ENCODE measurements at places on chromosomes 3 and 15.

DNA sequence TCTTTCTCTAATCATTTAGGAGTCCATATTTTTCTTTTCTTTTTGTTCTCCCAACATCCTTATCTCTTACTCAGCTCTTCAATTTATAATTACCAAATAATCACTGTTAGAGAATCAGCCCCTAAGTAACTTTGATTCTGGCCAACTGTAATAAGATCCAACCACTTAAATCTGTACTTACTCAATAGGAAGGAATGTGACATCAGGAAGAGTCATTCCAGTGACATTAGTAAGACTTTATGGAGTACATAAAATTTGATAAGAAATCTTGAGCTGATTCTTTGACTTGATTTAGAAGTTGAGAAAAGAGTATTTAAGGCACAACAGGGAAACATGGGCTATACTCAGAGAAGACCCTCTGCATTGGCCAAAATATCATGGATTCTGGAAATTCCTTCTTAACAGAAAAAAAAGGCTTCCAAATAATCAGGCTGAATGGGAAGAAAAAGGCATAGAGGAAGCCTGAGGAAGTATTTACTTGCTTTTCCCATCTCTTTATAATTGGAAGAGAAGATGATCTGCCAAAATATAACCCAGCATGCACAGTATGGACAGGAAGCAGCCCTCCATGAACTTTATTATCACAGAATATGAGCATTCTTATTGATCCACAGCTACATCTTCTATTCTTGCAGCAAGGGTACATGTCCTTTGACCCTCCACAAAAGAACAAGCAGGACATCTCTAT, 289.7 kb upstream of the TPRG1 start:
- no peaks in the 10 kb centered on the region for H3K27me3 ChIP-seq
- no peak overlapping the region for H3K27ac ChIP-seq
- DNase-seq, result no peak
- H3K36me3 ChIP-seq, result no peaks in the 10 kb centered on the region
- no peaks in the 10 kb centered on the region for H3K4me1 ChIP-seq

- H3K4me3 ChIP-seq, result no peak overlapping the region
- DNase-seq, result no peak
- no peaks in the 10 kb centered on the region for H3K36me3 ChIP-seq
Measured at GRCh38 chr3:39548282-39548681, 80.8 kb downstream of the MOBP start.

DNA sequence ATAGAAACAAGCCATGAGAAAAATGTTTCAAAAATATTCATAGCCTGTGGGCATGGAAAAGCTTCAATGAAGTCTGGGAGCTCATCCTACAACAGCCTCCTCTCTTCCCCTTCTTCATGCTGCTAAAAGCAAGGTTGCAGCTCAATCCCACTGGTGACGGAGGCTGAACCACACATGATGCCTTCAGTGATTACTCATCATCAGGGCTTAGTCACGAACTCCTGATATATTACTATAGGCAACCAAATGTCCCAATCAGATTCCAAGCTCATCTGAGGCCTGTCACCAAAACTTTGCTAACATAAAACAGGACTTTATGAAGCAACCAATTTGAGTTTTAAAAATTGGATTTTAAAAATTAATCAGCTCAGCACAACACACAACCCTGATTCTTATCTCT, 24.0 kb upstream of the SLC24A5 start:
- DNase-seq, result no peak
- no peak overlapping the region for H3K4me3 ChIP-seq
- no peak overlapping the region for H3K27ac ChIP-seq
- no peaks in the 10 kb centered on the region for H3K27me3 ChIP-seq
- no peaks in the 10 kb centered on the region for H3K4me1 ChIP-seq
- H3K36me3 ChIP-seq, result no peaks in the 10 kb centered on the region

GRCh38 chr3:50525191-50525910, 21.9 kb upstream of the CACNA2D2 start:
- no peaks in the 10 kb centered on the region for H3K36me3 ChIP-seq
- peaks cover 3% of the 10 kb centered on the region for H3K4me1 ChIP-seq
- H3K27ac ChIP-seq, result no peak overlapping the region
- H3K4me3 ChIP-seq, result no peak overlapping the region
- DNase-seq, result no peak

DNA sequence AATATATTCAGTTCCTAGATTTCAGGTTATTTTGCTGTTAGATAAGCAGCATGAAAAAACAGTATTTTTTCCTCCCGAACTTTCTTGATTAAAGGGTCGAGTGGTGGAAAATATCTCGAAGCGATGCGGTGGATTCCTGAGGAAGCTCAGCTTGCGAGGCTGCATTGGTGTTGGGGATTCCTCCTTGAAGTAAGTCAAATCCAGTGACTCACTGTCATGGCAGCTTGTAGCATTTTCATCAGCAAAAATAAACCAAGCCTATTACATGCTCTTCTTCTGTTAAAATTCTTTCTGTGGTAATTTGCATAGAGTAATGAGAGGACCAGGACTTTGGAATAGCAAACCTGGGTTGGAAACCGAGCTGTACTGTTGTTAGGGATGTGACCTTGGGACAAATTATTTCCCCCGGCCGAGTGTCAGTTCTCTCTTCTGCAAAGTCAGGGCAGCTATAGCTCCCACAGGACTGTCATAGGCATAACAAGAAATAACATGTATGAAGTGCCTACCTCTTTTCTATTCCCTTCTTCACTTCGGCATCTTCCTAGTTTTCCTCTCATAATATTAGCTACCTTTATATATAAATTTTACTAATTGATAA, 75.6 kb downstream of the UBP1 start:
- no peak for DNase-seq
- no peaks in the 10 kb centered on the region for H3K27me3 ChIP-seq
- H3K27ac ChIP-seq, result no peak overlapping the region

- no peak for DNase-seq
- H3K4me1 ChIP-seq, result peaks cover 30% of the 10 kb centered on the region
- peaks cover 19% of the 10 kb centered on the region for H3K36me3 ChIP-seq
Measured at GRCh38 chr3:52454938-52455282, 494 bp upstream of the NISCH start.

DNA sequence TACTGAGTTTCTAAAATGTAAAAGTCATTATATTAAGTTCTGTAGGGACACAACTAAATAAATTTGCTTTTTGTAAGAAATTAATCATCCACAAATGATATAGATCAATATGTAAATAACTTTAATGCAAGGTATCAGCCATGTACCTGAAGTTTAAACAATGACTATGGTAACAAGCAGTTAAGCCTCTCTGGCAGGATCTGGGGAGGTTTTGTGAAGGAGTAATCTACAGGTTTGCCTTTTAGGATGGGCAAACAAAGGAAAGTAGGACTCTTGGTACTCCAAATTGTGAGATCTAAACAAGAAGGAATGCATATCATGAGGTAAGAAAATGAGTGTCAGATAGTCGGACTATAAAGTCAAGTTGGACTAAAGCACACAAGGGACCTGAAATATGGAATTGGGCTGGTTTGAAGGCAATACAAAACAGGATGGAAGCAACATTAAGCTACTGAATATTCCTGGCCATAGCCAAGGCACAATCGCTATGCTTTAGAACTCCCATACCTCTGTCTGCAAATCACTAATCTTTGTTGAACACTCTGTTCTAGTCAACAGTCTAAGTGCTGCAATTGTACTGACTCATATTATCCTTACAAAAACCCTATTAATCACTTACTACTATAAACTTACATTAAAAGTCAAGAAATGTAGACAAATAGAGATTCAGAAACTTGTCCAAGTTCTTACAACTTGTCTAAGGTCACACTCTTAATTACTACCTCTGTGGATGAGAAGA, 412.8 kb downstream of the DIPK2A start:
- H3K4me1 ChIP-seq, result peaks cover 6% of the 10 kb centered on the region
- no peak for DNase-seq
- no peak overlapping the region for H3K27ac ChIP-seq
- H3K4me3 ChIP-seq, result no peak overlapping the region
- H3K27me3 ChIP-seq, result no peaks in the 10 kb centered on the region

GRCh38 chr3:81735334-81735733, 26.1 kb downstream of the GBE1 start:
- H3K27ac ChIP-seq, result no peak overlapping the region
- H3K4me1 ChIP-seq, result no peaks in the 10 kb centered on the region
- H3K36me3 ChIP-seq, result no peaks in the 10 kb centered on the region
- no peak overlapping the region for H3K4me3 ChIP-seq

DNA sequence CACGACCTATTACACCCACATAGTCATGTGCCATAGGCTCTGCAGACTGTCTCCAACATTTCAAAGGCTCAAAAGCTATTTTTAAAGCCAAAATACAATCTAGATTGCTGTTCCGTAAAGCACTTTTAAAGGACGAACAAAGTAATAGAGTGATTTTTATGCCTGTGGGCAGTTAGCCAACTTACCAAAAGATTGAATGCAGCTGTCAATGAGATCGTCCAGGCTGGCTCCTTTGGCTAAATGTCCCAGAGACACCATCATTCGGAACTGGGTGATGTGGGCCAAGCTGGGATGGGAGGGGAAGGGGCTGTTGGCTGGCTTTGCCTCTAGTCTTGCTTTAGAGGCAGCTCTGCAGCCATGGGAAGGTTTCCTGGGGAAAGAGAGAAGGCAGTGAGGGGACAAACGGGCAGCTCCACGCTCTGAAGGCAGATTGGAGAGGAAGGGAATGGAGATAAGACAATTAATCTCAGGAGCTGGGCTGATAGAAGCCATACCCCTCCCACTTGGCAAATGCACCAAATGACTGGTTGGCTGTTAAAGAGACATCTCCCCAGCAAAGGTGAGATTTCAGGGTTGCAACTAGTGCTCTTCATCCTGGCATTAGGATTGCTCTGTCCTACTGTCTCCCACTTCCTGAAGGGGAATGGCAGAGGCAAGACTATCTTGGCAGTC, 4.8 kb downstream of the RASGRP1 start:
- no peaks in the 10 kb centered on the region for H3K36me3 ChIP-seq
- H3K27ac ChIP-seq, result no peak overlapping the region
- no peak overlapping the region for H3K4me3 ChIP-seq
- H3K4me1 ChIP-seq, result no peaks in the 10 kb centered on the region

GRCh38 chr3:56890448-56891091, 88.8 kb upstream of the ARHGEF3 start:
- H3K4me1 ChIP-seq, result no peaks in the 10 kb centered on the region
- H3K27me3 ChIP-seq, result no peaks in the 10 kb centered on the region
- H3K27ac ChIP-seq, result no peak overlapping the region
- no peak overlapping the region for H3K4me3 ChIP-seq
- no peaks in the 10 kb centered on the region for H3K36me3 ChIP-seq

- H3K4me1 ChIP-seq, result peaks cover 3% of the 10 kb centered on the region
- no peaks in the 10 kb centered on the region for H3K27me3 ChIP-seq
- no peak overlapping the region for H3K27ac ChIP-seq
- DNase-seq, result no peak
- no peak overlapping the region for H3K4me3 ChIP-seq
- no peaks in the 10 kb centered on the region for H3K36me3 ChIP-seq
Measured at GRCh38 chr3:67655364-67656121, 1.1 kb upstream of the SUCLG2 start.

GRCh38 chr3:53612508-53612907, 118.1 kb downstream of the CACNA1D start:
- no peaks in the 10 kb centered on the region for H3K27me3 ChIP-seq
- no peaks in the 10 kb centered on the region for H3K4me1 ChIP-seq
- H3K4me3 ChIP-seq, result no peak overlapping the region
- no peaks in the 10 kb centered on the region for H3K36me3 ChIP-seq

- H3K4me1 ChIP-seq, result no peaks in the 10 kb centered on the region
- no peak for DNase-seq
- no peak overlapping the region for H3K4me3 ChIP-seq
- no peak overlapping the region for H3K27ac ChIP-seq
- peaks cover 16% of the 10 kb centered on the region for H3K36me3 ChIP-seq
Measured at GRCh38 chr15:99683000-99683670, 50.1 kb downstream of the LYSMD4 start.

GRCh38 chr3:171862392-171862791, 19.2 kb downstream of the TMEM212 start:
- H3K4me1 ChIP-seq, result no peaks in the 10 kb centered on the region
- H3K27ac ChIP-seq, result no peak overlapping the region

DNA sequence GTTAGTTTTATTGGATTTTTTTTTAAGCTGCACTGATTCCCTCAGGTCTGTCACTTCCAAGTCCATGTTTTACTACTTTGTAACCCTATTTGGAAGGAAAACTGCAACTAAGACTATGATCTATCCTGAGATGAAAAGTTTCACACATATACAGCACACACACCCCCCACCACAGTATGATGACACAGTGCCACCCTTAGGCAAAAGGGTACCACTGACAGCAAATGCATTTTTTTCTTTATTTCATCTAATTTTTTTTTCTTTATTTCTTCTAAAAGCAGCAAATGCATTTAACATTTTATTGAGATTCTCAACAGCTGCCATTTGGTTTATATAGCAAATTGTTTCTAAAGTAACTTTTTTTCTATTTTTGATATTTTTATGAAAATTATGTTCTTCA, 21.2 kb downstream of the NGRN start:
- no peaks in the 10 kb centered on the region for H3K27me3 ChIP-seq
- H3K27ac ChIP-seq, result no peak overlapping the region
- H3K4me3 ChIP-seq, result no peak overlapping the region
- no peak for DNase-seq
- no peaks in the 10 kb centered on the region for H3K36me3 ChIP-seq
- peaks cover 3% of the 10 kb centered on the region for H3K4me1 ChIP-seq

DNA sequence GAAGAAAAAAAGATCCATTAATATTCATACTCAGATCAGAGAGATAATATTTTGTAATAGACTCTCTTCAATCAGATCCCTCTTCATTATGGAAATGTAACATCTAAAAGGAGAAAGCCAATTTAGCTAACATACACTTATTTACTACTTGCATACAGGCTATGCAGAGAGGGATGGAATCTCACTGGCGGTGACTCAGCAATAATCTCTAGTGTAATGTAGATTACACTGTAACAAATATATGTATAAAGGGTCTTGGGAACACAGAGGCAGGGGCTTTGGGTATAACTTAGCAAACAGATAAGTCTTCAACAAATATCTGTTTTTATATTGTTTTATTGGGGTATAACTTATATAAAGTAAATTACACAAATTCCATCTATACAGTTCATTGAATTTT, 69.6 kb downstream of the CGNL1 start:
- no peak overlapping the region for H3K27ac ChIP-seq
- no peaks in the 10 kb centered on the region for H3K4me1 ChIP-seq
- H3K36me3 ChIP-seq, result peaks cover 25% of the 10 kb centered on the region
- no peak for DNase-seq
- H3K4me3 ChIP-seq, result no peak overlapping the region
- no peaks in the 10 kb centered on the region for H3K27me3 ChIP-seq

- no peaks in the 10 kb centered on the region for H3K36me3 ChIP-seq
- no peak overlapping the region for H3K27ac ChIP-seq
- no peak overlapping the region for H3K4me3 ChIP-seq
- no peaks in the 10 kb centered on the region for H3K4me1 ChIP-seq
Measured at GRCh38 chr3:12656193-12656592, 7.7 kb downstream of the RAF1 start.

- H3K27ac ChIP-seq, result no peak overlapping the region
- DNase-seq, result no peak
- no peaks in the 10 kb centered on the region for H3K27me3 ChIP-seq
- no peak overlapping the region for H3K4me3 ChIP-seq
- no peaks in the 10 kb centered on the region for H3K36me3 ChIP-seq
- H3K4me1 ChIP-seq, result no peaks in the 10 kb centered on the region
Measured at GRCh38 chr15:63203451-63204090, 14.2 kb downstream of the RAB8B start.

- H3K4me3 ChIP-seq, result no peak overlapping the region
- H3K36me3 ChIP-seq, result no peaks in the 10 kb centered on the region
- no peaks in the 10 kb centered on the region for H3K4me1 ChIP-seq
- H3K27me3 ChIP-seq, result no peaks in the 10 kb centered on the region
Measured at GRCh38 chr3:189276444-189277219, 104.9 kb downstream of the TPRG1 start.

Data from H1 (cell line).